ENCODE measurements at places on chromosomes 7 and 10.

DNA sequence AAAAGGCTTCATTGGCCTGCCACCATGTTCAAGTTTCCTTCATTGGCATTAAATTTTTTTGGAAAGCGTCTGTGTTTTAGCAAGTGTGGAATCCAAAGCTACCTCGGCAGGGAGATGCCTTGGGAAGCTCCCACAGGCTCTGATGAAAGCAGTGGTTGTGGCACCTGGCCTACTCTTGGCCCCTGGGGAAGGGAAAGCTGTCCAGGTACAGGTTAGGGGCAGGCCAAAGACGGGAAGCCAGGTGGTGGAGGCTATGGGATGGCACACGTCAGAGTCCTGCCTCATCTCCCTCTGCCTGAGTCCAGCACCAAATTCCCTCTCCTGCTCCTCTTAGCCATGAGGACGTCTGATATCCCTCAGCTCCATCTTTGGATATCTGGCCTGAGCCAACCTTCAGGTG, 49.7 kb downstream of the C10orf120 start:
- DNase-seq: no peak

DNA sequence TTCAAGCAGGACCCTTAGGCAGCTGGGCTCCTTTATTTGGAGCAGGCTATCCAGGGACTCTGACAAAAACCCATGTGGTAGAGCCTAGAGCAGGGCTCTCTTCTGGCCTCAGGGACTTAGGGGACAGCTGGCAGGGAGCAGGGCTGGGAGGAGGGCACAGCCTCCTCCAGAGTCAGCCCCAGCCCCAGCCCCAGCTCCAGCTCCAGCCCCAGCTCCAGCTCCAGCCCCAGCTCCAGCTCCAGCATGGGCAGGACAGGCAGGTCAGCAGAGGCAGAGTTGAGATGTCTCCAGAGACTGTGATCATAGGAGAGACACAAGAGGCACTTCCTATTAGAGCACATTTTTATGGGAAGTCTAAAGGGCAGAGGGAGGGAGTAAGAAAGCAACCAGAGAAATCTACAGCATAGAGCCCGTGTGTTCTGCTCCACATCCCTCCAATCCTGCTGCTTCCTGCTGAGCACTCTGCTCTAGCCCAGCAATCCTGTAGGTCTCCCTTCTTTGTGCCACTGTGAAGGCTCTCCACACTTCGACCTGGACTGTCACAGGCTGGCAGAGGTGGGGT, 13.3 kb upstream of the C10orf53 start:
- DNase-seq: no peak

DNA sequence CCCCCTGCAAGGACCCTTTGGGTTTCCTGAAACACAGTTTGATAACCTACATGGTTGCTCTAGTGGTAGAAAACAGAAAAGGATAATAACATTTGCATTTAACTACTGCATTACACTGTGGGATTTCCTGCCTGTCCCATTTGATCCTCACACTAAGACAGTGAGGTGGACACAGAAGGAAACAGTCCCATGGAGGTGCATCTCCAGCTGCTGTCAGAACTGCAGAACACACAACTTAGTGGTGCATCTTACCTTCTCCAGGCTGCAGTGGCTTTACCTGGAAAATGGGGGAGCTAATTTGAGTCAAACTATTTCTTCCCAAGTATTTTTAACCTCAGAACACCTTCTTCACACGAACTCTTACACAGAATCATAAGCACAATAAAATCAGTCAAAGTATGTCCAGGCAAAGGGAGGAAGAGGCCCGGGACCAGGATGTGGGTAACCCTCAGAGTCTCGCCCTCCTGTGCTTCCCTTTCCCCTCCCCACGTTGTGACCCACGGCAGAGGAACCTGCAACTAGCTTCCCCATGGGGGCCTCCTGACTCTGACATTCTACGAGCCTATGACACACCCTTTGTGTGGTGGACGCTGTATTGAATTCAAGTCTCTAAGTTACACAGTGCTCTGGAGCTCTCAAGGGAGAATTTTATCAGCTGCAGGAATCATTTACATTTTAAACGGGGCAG, 33.7 kb downstream of the SCRN1 start:
- peak; percentile 37 for DNase-seq

DNA sequence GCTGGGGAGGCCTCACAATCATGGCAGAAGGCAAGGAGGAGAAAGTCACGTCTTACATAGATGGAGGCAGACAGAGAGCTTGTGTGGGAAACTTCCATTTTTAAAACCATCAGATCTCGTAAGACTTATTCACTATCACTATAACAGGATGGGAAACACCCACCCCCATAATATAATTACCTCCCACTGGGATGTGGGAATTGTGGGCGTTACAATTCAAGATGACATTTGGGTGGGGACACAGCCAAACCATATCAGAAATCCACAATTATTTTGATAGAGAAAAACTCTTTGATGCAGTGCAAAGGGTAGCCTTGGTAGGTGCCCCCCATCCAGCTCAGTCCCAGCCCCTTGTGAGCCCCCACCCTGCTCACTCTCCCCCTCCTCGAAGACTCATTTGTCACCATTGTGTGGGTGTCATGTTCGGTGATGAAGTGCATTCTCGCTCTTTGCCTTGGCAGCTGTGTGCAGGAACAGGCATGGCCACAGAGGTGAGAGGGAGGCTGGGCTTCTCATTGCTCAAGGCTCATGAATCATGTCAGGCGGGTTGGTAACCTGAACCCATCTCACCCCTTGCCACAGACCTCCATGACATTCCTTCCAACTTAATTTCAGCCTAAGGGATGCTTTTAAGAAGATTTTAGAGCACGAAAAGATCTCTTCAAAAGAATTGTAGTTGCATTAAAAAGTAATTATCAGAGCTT, 75.9 kb downstream of the BUB3 start:
- DNase-seq: no peak

DNA sequence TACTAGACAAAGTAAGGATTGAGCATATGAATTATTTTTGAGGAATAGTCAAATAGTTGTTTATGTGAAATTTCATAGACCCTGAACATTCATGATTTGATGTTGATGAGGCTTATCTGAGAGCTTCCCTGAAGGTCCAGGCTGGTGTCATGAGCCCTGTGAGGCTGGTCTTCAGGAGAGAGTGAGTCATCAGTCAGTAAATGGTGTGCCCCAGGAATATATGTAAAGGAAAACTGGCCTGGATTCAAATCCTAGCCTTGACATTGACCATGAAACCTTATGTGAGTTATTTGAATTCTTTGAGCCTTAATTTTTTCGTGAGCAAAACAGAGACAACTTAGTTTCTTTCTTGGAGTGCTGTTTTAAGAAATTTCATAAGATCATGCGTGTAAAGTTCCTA, 6.2 kb downstream of the TMEM236 start:
- no peak for DNase-seq

DNA sequence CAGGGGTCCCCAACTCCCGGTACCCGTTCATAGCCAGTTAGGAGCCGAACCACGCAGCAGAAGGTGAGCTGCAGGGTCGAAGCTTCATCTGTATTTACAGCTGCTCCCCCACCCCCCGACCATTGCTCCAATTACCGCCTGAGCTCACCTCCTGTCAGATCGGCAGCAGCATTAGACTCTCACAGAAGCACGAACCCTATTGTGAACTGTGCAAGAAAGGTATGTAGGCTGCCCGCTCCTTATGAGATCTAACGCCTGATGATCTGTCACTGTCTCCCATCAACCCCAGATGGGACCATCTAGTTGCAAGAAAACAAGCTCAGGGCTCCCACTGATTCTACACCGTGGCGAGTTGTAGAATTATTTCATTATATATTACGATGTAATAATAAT, 14.6 kb upstream of the AZGP1 start:
- no peak for DNase-seq

DNA sequence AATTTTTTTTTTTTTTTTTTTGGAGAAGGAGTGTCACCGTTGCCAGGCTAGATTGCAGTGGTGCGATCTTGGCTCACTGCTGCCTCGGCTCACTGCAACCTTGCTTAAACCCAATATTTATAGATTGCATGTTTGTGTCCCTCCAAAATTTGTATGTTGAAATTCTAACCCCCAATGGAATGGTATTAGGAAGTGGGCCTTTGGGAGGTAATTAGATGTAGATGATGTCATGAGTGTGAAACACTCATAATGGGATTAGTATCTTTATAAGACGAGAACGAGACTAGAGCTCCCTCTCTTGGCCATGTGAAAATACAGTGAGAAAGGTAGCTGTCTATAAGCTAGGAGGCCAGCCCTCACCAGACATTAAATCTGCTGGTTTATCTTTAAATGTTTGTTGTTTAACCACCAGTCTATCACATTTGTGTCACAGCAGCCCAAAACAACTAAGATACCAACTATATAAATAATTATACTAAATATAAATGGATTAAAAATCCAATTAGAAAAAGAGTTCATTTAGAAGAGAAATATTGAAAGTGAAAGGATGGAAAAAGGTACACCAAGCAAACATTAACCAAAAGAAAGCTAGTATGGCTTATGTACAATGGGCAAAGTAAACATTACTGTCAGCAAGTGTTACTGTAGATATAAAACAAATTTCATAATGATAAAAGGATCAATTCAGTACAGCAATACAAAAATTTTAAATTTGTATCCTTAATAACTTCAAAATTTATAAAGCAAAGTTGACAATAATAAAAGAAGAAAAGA, 9.3 kb downstream of the TCAF1 start:
- peak; percentile 64 for DNase-seq

DNA sequence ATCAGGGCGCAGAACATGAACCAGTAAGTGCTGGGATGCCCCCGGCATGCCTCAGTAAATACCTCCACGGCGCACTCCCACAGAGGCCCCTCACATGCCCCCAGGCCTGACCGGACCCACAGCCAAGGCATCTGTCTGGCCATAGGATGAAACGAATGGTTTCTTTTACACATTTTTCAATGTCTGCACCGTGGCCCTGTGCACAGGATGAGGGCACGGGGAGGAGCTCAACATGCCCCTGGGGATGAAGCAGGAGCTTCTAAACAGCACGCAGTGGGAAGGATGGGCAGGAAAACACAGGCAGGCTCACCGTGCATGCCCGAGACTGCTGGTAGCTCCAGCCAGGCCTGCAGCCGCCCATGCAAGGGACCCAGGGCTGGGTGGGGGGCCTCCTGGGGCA, 283.3 kb downstream of the TNS3 start:
- DNase-seq: no peak

DNA sequence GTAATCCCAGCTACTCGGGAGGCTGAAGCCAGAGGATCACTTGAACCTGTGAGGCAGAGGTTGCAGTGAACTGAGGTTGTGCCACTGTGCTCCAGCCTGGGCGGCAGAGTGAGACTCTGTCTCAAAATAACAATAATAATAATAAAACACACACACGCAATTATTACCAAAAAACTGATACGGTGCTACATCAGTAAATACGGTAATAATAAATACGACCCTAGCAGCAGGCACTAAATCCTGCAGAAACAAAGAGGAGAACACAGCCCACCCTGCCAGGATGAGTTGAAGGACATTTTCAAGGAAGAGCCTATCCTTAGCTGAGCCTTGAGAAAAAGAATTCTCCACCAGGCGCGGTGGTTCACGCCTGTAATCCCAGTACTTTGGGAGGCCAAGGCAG, 34.4 kb upstream of the GTF2I start:
- DNase-seq: no peak

- peak; percentile 43 for DNase-seq
Measured at GRCh38 chr10:80144067-80144695, 11.7 kb downstream of the PLAC9 start.

DNA sequence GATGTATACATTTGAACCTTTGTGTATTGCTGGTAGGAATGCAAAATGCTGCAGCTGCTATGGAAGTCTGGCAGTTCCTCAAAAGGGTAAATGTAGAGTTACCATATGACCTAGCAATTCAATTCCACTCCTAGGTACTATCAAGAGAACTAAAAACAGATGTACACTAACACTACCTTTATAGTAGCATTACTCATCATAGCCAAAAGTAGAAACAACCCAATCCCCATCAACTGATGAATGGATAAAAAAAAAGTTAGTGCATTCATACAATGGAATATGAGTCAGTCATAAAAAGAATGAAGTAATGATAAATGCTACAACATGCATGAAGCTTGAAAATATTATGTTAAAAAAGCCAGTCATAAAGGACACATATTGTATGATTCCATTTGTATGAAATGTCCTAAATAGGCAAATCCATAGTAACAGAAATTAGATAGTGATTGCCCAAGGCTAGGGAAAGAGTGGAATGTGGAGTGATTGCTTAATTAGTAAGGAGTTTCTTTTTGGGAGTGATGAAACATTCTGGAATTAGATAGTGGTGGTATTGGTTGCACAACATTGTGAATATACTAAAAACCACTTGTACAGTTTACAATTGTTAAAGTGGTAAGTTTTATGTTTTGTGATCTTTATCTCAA, 96.4 kb upstream of the AOAH start:
- no peak for DNase-seq

DNA sequence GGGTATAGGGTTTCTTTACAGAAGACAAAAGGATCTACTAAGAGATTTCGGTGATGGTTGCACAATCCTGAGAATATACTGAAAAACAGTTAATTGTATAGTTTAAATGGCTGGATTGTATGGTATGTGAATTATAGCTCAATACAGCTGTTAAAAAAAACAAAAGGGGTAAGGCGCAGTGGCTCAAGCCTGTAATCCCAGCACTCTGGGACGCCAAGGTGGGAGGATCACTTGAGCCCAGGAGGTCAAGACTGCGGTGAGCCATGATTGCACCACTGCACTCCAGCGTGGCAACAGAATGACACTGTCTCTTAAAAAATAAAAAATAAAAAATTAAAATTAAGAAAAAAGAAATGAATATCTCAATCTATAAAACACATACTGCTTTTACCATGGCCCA, 18.5 kb downstream of the ESYT2 start:
- DNase-seq: no peak

DNA sequence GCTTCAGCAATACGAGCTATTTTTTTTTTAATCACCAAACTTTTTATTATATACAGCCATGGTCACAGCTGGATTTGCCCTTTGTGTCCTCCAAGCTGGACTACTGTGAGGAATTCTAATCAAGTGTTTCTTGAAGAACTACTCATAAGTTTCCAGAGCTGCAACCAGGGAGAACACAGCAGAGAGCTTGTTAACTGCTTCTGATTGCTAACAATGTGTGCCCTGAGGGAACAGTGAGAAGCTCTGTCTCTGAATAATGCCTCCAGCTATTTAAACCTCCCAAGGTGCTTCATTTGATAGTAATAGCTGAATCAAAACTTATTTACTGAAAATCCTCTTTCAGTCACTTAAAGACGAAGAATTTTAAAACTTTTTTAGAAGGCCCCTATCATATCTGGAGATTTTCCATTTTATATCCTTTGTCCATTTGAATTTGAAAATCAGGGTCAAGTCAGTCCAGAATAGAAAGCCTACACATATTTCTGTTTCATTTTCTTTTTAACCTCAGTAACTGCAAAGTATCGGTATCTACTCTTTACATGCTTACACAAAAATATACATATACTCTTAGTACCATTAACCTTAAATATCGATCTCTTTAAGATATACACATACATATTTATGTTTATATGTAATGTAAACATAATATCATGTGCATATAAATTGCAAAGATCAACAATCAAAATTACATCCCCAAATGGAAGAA, 1024.2 kb downstream of the GRM8 start:
- DNase-seq: no peak
